ENCODE measurements at places on chromosomes 7 and 10. TPM values are rescaled to one million over a fixed set of nuclear protein-coding genes. Genes with fewer than 3 reads are reported as not detected.

- DNase-seq = peak; percentile 87
Measured at GRCh38 chr7:5596046-5596895, 172.6 kb upstream of the TNRC18 start.

GRCh38 chr10:9860045-9860444, 1157.6 kb upstream of the CELF2 start:
- no peak for DNase-seq

DNA sequence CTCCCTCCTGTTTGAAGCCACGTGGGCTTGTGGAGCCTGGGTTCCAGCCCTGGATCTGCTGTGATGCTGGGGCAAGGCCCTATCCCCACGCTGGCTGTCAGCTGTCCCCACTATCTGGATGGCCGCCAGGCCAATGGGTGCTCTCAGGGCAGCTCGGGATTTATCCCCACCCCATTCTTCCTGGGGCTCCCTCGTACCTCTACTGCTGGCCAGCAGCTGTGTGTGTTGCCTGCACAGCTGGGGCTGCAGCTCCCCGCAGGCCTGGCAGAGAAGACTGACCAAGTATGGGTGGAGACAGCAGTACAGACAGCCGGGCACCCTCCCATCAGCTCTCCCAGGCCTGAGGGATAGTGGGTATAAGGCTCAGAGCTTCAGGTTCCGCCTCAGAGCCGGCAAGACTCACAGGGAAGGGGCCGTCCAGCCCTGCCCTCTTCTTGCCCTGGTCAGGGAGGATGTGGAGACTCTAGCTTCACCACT, 13.6 kb downstream of the CLIP2 start:
- no peak for DNase-seq

DNA sequence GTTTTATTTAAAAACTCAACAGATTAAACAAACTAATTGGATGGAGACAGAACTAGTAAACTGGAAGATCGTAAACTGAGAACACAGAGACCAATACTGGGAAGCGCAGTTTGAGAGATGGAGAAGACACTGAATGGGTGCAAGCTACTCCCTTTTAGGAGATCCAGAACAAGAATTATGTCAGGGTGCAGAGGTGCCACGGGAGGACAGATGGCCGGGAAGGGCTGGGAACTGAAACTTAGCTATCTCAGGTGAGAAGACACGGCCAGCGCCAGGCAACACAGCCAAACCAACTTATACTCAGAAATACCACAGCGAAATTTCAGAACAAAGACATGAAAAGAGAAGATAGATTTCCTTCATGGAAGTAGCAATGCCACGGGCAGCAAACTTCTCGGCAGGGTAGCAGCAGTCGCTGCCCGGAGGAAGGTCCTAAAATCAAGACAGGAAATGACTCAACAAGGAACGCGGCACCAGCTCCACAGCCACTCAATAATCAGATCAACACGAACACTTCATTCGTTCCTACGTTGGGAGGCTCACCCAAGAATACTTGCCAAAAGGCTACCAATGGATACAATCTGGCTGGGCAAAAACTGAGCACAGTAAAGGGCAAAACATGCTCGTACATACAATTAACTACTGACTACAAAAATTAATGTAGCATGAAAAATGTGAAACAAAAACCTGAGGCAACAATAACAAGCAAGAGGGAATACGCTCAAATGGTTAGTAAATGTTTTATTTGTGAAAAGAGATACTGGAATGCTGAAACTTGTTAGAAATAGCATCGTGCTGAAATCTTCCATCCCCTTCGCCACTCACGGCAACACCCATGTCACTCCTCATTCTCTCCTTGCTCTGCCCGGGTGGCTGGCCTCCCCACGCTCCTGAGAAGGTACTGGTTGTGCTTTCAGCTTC, 2.2 kb upstream of the LRRC27 start:
- no peak for DNase-seq

DNA sequence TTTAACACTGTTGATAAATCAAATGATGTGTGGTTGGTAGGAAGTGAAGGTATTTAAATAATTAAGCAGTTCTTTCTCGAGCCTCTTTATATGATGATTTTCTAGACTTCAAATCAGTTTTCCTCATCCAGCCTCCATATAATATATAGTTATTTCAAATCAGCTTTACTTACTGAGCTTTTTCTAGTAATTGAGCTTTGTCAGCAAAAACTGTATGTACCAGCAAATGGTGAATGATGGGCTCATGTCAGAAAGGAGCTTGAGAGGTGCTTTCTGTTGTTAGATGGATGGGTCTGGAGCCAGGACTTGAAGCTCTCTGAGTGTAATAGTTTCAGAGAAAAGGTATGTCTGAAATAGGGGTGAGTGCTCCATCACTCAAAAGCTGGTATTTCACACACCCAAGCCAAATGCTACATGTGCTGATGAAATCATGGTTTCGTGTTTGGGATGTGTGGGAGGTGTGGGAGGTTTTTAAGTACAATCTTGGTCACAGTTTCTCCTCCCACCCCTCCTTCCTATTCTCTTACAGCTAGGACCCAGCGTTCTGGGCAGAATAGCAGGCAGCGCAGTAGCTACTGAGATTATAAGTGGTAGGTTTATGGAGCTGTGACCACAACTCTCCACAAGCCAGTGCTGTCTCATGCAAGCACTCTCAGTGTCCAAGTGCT, 55.8 kb downstream of the LRMDA start:
- DNase-seq = no peak

DNA sequence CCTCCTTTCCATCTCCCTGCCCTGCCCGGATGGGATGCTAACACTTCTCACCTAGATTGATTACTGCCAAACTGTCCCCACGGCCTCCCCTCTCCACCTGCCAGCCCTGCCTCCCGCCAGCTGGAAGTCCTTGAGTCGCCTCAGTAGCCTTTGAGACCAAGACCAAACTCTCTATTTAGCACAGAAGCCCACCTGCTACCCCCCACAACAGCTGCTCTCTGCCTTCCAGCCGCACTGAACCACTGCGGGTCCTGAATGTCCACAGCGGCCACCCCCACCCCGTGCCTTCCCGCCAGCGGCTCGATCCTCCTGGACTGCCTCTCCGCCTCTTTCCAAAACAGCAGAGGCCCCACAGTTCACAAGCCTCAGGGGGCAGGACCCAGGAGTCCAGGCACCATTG, 39.0 kb downstream of the FKBP6 start:
- no peak for DNase-seq

- no peak for DNase-seq
Measured at GRCh38 chr7:134619627-134620331, 26.9 kb upstream of the BPGM start.

DNA sequence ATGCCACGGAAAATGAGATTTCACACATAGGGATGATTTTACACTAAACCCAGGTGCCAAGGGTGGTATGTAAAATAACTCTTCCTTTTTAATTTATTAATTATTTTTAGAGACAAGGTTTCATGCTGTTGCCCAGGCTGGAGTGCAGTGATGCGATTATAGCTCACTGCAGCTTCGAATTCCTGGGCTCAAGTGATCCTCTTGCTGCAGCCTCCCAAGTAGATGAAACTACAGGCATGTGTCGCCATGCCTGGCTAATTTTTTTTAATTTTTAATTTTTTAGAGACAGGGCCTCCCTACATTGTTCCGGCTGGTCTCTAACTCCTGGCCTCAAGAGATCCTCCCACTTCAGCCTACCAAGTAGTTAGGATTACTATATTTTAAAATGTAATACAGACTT, 2.3 kb upstream of the CNNM1 start:
- DNase-seq = no peak

DNA sequence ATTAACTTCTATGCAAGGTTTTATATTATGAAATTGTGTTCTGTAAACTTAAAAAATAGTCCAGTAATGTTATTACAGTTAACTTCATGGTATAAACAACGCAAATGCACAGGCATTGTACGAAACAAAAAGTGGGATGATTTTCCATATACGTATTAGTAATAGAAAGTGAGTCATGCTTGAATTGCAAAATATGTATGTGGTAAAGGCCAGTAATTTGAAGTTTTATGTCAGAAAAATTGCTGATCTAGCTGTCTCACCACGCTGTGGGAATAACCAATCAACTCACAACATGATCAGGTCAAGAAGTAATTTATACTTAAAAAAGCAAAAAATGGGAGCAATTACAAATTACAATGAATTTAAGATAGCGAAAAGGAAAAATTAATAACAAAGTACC, 37.0 kb upstream of the GLI3 start:
- no peak for DNase-seq

- no peak for DNase-seq
Measured at GRCh38 chr10:72736176-72736827, 44.4 kb downstream of the MCU start.

GRCh38 chr10:24952707-24953645, 570 bp upstream of the PRTFDC1 start:
- peak; percentile 52 for DNase-seq

GRCh38 chr7:141585592-141586510, 34.6 kb downstream of the AGK start:
- no peak for DNase-seq

- DNase-seq = peak; percentile 64
Measured at GRCh38 chr7:28173531-28173930, 7.1 kb downstream of the JAZF1 start.

GRCh38 chr7:18577096-18577771, 81.7 kb downstream of the HDAC9 start:
- no peak for DNase-seq

DNA sequence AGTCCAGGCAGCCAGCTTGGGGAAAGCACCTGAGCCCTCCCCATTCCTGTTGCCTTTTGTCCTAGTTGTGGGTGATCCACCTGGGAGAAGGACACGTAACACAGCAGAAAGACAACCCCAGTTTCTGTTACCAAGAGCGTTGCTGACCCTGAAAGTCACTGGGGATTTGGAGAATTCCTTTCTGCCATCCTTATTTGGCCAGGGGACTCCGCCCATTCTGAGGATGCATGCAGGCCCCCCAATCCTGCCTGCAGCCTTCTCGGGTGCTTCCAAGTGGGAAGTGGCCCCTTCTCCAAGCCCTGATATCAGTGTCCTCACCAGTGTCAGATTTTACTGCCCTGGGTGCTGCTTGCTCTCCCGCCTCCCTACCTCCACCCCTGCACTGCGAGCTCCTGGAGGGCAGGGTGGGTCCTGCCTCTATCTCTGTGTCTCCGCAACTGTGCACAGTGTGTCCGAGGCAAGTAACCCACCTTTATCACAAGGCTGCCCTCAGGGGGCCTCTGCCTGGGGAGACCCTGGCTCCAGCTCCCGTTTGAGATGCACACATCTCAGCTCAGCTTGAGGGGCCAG, 9.2 kb upstream of the ADCY1 start:
- no peak for DNase-seq

THSD7A gene
- total RNA-seq = 5.2 TPM

DENND2A gene
- 17.9 TPM for total RNA-seq

HKDC1 gene
- total RNA-seq = not detected

CRYGN gene
- total RNA-seq = 0.52 TPM

TAS2R5 gene
- not detected for total RNA-seq

AFAP1L2 gene
- total RNA-seq = 2.8 TPM

HABP2 gene
- total RNA-seq = not detected

ABLIM1 gene
- total RNA-seq = 555 TPM
